ENCODE measurements at places on chromosomes 13 and 19.
A peak's percentile ranks its signal among the peaks of the same experiment; 100 is the strongest.

DNA sequence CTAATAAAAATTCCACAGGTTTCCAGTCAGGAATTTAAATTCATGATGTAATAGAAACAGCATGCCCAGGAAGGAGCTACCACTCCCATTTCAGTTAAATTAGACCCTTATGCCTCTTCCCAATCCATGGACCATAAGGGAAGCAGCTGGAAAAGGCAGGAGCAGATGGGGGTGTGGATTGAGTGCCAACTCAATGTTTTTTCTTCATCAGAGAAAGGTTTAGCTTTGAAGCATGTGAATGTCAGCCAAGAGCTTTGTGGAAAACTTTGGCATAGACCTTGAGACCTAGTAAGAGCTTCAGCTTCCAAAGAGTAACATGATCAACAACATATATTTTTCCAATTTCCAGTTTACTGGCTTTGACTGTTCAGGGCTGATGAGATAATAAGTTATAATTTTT lies 2139.9 kb downstream of the PCDH9 start:
- no peak for DNase-seq

- DNase-seq, result peak; percentile 62
Observed at GRCh38 chr19:29941828-29942403, at the start of gene URI1. Gene URI1 (plus strand): TSS chr19:29942239. CDS start chr19:29942548, 309 bp downstream.

- no peak for DNase-seq
Observed at GRCh38 chr19:1474765-1475351, 4.2 kb downstream of the C19orf25 start.

- DNase-seq, result no peak
Observed at GRCh38 chr13:51923983-51924539, 62.3 kb downstream of the CCDC70 start.

- DNase-seq, result no peak
Observed at GRCh38 chr19:12885749-12886650, 1.0 kb downstream of the KLF1 start.

DNA sequence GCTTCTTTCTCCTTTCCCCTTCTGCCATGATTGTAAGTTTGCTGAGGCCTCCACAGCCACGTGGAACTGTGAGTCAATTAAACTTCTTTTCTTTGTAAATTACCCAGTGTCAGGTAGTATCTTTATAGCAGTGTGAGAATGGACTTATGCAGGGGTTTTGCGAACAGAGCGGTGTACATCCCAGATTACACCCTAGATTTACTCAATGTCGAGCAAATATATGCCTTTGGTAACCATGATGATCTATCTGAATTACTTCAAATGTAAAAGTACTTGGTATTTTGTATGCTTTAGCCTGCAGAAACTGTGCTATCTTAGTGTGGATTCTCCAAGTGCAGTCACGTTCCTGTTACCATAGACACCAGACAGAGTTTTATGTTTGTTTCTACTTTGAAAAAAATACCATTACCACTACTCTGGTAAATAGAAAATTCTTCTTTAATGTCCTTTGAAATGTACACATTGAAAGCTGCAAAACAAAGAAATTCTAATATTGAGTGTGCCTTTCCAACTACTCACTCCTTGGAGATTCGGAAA lies 510.4 kb upstream of the ARGLU1 start:
- no peak for DNase-seq
